ENCODE measurements at places on chromosomes 1 and 21. TPM values are rescaled to one million over a fixed set of nuclear protein-coding genes. Genes with fewer than 3 reads are reported as not detected.

DNA sequence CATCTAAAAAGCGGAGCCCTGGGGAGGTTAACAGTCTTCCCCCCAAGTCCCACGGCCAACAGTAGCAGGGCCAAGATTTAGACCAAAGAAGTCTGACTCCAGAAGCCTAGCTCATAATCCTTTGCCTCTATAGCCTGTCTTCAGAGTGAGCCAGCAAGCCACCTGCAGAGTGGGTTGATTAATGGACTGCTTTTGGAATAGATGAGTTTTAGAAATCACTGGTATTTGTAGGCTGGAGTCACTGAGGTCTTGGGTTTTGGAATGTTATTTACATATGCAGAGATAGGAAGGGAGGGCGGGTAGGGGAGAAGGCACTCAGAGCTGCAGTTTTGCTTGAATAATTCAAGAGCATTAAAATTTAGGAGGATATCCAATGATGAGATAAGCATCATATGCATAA, 90.8 kb upstream of the L1TD1 start:
- no peak overlapping the region for H3K4me3 ChIP-seq
- no peaks in the 10 kb centered on the region for H3K36me3 ChIP-seq
- no peak for DNase-seq
- H3K27me3 ChIP-seq: no peaks in the 10 kb centered on the region
- H3K4me1 ChIP-seq: no peaks in the 10 kb centered on the region
- H3K27ac ChIP-seq: no peak overlapping the region

DNA sequence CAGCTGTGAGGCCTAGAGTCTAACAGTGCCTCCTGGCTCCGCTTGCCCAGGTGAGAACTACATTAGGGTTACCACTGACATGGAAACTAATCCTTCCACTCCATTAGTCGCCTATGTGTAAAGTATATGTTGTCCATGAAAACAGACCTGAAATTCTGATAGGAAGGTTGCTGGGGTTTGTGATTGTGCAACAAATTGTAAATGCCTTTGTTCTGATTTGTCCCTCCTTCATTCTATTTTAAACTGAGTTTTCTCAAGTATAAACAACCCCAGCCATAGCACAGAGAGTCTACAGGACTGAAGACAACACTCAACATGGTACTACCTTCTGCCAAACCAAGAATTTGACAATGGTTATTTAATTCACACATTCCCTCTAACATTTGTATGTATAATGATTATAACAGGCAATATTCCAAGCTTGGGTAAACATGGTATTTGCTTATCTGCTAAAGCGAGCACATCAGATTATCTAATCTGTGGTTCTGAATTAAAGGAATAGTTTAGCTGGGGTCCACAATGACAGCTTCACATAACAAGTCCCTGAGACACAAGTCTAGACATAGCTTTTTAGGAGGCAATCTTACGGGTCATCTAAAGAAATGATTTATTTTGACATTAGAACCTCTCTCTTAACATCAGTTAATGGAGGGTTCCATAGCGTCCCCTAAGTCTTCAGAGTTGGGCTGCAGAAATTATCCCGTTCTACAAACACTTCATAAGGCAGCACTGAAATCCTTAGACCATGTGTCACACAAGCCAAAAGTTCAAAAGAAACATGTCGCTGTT, 633.0 kb downstream of the SMYD3 start:
- H3K27ac ChIP-seq: no peak overlapping the region
- no peak overlapping the region for H3K4me3 ChIP-seq
- no peak for DNase-seq
- H3K27me3 ChIP-seq: no peaks in the 10 kb centered on the region
- H3K4me1 ChIP-seq: no peaks in the 10 kb centered on the region

- H3K4me1 ChIP-seq: no peaks in the 10 kb centered on the region
- no peaks in the 10 kb centered on the region for H3K36me3 ChIP-seq
- DNase-seq: no peak
Measured at GRCh38 chr1:99439433-99440075, 175.3 kb downstream of the PLPPR4 start.

DHDDS gene
- total RNA-seq: 20.3 TPM

DNA sequence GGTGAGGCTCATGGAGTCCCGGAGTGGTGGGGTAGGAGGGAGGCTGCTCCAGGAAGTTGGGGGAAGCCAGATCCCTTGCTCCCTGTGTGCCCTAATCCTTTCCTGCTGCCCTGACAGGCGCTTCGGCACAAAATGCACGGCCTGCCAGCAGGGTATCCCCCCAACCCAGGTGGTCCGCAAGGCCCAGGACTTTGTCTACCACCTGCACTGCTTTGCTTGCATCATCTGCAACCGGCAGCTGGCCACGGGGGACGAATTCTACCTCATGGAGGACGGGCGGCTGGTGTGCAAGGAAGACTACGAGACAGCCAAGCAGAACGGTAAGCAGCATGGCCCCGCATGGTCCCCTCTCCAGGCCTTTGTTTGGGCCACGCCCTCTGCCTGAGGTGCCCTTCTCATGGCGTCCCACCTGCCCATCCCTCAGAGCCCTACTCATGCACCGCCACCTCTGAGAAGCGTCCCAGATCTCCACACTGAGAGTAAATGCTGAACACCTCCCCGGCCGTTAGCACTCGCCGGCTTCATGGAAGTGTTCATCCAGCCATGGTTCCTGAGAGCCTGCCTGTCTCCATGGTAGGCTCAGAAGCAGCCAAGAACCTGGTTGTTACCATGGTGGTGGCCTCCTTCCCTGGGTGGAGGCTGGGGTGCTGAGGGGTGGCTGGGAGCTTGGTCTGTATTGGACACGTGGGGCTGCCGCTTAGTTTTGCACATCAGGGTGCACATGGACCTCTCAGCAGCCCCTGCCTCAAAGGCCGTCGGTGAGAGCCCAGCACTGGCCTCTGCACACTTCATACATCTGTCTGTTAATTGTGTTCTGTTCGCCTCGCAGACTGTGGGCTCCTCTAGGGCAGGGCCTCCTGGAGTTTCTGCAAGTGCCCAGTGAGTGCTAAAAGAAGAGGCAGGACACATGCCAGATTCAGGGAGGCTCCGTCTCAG, 36.5 kb downstream of the LHX4 start:
- no peaks in the 10 kb centered on the region for H3K4me1 ChIP-seq
- DNase-seq: no peak
- no peak overlapping the region for H3K27ac ChIP-seq
- no peak overlapping the region for H3K4me3 ChIP-seq

DNA sequence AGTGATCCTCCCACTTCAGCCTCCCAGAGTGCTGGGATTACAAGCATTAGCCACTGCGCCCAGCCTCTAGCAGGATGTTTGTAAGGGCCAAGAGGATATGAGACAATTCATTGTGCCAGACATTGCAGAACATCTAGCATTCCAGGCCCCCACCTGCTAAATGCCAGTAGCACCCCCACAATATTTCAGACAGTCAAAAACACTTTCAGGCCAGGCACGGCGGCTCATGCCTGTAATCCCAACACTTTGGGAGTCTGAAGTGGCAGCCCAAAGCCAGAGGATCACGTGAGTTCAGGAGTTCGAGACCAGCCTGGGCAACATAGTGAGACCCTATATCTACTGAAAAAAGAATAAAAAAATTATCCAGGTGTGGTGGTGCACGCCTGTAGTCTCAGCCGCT, 12.9 kb downstream of the PPIE start:
- H3K27ac ChIP-seq: no peak overlapping the region
- H3K36me3 ChIP-seq: peaks cover 83% of the 10 kb centered on the region
- no peaks in the 10 kb centered on the region for H3K4me1 ChIP-seq
- no peaks in the 10 kb centered on the region for H3K27me3 ChIP-seq

Data from thymus (tissue), 14 donors.